ENCODE measurements at places on chromosomes 7 and 10.

DNA sequence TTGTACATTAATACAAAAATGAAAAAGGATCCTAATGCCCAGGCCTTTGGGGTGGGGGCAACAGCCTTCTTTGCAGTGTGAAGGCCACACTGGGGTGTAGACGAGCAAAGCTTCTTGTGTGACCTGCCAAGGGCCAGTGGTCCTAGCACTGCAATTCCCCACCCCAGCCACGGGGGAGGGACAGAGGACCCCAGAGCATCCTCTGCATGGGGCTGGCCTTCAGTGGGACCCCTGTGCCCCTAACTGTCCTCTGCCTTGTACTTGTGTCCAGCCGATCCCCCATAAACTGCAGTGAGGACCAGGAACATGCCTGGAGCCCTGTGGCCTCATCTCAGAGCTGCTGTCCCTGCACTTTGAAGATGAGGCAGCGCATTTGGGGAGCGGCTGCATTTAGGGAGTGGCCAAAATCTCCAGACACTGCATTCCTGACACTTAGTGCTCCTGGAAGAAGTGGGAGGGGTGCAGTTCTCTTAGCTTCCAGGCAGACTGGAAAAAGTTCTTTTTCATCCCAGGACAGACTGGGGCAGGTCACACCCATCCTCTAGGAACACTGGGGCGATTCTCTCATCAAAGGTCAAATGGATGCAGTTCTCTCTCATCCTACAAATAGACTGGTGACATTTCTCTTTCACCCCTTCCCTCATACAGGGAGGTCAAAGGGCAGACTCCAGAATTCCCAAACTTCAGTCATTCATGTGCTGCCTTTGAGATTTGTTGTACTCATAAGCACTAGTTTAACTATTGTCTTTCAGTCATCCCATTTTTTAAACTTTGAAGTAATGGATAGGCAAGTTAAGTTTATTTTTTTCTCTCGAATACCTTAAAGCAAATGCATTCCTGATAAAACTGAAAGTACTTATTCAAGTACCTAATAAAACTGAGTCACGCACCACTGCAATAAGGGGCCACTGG, 922 bp upstream of the MYO1G start:
- DNase-seq: no peak

GRCh38 chr7:23234569-23235296, 11.8 kb upstream of the GPNMB start:
- DNase-seq: no peak

DNA sequence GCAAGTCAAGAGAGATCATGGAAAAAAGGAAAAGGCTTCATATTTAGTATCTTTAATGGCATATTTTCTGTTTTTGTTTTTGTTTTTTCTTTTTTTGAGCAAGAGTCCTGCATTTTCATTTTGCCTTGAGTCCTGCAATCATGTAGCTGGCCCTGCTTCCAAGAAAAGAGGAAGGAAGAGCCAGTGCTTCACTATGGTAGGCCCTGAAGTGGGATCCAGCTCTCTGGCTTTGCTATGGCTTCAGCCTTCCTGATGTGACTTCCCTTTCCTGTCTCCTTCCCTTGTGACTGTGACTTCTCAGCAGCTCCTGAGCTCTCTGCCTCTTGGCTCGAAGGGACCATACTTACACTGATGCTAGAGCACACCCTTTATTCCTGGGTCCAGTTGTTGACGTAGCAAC, 512.3 kb downstream of the INHBA start:
- DNase-seq: no peak

DNA sequence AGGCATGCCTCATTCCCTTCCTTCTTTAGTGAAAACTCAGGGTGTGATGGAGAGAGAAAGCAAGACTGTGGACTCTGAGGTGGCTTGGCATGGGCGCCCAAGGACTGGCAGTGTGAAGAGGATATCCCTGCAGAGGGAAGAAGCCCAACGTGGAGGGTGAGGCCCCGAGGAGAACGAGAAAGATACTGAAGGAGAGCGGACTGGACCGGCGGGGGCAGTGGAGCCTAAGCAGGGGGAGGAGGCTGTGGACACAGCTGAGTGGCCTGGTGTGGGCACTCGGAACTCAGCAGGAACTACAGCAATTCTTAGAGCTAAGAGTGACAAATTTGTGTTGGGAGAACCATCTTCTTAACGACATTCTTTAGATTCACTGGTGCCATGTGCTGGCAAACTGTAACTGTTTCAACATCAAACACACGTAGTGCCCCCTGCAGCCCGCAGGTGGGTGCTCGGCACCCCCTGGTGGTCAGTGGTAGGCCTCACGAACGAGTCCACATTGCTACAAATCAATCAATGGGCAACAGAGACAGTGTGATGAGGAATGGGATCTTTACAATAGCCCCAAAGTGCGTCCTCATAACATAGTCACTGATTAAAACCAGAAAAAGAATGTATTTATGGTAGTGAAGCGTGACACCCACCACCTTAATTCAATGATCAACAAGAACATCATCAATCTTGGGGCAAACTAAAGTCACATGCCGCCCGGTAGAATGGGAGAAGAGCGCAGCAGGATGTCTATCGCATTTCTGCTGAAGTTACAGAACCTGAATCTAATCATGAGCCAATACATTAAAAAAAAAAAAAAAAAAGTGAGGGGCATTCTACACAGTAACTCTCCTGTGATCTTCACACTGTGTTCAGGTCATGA, 2.0 kb upstream of the SFTPA1 start:
- DNase-seq: peak; percentile 62

- DNase-seq: no peak
Measured at GRCh38 chr7:28792858-28793257, 165.3 kb downstream of the TRIL start.

GRCh38 chr10:109007514-109007913, 915.8 kb downstream of the XPNPEP1 start:
- DNase-seq: no peak

DNA sequence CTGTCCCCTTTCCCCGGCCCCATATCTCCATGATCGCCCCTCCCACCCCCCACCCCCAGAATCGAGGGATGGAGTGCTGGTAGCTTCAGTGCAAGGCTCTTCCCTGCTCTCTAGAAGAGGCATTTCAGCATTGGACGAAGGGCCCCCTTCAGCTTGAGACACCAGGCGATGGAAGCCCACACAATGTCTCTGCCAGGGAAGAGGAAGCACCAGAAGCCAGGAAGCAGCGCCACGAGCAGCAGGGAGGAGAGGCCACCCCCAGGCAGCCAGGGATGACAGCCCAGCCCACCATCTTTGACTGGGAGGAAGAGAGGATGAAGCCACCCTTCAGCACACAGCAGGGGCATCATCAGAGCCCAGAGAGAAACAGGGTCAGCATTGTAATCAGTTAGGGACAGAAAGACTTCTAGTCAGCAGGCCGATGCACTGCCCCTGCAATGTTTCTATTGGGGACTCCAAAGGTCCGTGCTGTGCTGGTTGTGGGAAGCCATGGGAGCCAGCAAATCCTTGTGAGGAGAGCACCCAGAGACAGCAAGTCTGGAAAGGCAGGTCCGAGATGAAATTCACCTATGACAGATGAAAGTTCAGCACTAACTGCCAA, 15.7 kb downstream of the TMEM72 start:
- no peak for DNase-seq

GRCh38 chr7:153030976-153031375, 271.4 kb downstream of the ACTR3B start:
- no peak for DNase-seq

DNA sequence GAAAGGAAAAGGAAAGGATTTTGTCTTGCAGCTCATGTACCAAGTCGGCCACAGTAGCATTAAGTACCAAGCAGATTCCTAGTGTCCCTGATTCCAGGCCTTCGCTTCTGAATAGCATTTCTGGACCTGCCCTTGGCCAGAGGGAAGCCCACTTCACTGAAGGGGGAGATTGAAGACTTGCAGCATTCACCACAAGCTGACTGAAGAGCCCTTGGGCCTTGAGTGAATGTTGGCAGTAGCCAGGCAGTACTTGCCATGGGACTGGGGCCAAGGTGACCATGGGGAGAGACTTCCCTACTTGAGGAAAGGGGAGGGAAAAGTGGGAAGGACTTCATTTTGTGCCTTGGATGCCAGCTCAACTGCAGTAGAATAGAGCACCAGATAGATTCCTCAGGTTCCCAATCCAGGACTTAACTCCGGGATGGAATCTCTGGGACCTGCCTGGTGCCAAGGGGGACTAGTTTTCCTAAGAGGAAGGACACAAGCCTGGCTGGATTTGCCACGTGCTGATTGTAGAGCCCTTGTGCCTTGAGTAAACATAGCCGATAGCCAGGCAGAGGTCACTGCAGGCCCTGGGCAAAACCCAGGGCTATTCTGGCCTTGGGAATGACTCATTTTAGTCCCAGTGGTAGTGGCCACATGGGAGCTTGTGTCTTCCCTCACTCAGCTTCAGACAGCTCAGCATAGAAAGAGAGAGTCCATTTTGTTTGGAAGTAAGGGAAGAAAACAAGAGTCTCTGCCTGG, 141.7 kb upstream of the KCND2 start:
- DNase-seq: no peak

- peak; percentile 7 for DNase-seq
Measured at GRCh38 chr10:24519950-24520349, 203.7 kb downstream of the ARHGAP21 start.

DNA sequence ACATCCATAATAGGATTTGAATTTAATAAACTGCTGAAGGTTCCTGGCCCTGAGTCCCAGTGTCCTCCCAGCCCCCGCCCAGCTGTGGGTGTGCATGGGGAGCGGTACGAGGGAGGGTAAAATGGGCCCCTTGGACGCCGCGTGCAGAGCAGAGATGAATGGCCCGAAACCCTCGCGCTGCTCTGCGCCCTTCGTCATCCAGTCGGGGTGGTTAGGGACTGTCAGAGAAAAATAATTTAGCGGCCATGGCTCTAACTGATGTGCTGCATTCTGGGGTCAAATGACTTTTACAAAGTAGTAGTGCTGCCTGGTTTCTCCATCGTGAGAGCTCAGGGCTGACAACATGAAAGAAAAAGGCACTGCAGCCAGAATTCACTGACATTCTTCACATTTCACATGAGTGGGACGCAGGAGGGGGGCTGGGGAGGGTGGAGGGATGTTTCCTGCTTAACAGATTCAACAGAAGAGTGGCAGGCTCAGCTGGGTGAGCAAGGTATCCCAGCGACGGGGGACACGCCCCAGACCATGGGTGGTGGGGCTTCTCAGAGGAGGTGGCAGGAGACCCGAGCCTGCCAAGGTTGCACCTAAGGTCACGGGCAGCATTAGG, 304.5 kb downstream of the WDR37 start:
- DNase-seq: no peak

DNA sequence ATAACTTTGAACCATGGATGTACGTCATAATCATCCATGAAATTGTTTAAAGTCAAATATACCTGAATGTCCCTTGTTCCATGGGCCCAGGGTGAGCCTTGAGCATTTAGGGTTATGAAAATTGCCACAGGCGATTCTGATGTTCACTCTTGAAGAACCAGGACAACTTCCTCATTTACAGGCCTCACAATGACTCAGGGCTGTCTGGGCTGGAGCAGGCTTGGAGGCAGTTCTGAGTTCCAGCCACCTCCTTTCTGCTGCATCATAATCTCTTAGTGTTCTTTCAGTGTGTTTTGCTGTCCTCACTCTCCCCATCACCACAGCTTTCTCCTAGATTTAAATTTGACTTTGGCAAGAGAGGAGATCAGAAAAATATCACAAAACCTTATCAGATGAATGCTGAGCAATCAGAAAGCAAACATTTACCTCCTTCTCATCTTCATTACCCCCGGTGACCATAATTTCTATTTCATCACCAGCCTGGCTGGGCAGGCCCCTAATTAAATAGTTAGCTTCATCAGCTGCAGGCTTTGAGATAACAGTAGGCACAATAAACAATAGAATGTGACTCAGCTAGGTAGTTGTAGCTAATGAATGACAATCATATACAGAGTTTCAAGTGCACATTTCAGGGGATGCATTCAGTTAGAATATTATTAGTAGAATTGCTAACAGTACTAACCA, 571.0 kb downstream of the SH2D4B start:
- DNase-seq: no peak

GRCh38 chr10:103355906-103356599, 5.1 kb upstream of the PCGF6 start:
- DNase-seq: no peak

GRCh38 chr7:151123158-151123821, 37.0 kb downstream of the AGAP3 start:
- DNase-seq: no peak

- no peak for DNase-seq
Measured at GRCh38 chr7:141325275-141325674, 225.9 kb upstream of the AGK start.

- DNase-seq: no peak
Measured at GRCh38 chr7:67637023-67637358, 640.4 kb downstream of the TYW1 start.

- DNase-seq: no peak
Measured at GRCh38 chr7:123528265-123528664, 6.1 kb downstream of the IQUB start.

- DNase-seq: no peak
Measured at GRCh38 chr7:140127360-140128127, 49.2 kb downstream of the KDM7A start.

- no peak for DNase-seq
Measured at GRCh38 chr7:134891696-134892678, 94.3 kb upstream of the AGBL3 start.

DNA sequence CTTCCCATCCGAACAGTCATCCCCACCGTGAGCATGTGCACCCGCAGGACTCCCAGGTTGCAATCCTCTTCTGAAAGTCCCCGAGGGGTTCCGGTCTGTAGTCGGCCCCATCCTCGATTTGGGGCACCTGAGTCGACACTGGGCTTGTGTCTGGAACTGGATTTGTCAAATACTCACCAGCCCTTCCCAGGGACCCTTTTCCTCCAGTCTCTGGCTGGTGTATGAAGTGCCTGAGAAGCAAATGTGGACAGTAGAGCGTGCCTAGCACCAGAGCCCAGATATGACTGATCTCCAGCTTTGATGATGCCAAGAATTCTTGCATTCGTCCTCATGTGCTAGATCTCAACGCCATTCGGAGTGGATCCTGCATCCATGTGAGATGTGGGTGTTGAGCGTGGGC, 132.5 kb upstream of the ADARB2 start:
- DNase-seq: no peak

DNA sequence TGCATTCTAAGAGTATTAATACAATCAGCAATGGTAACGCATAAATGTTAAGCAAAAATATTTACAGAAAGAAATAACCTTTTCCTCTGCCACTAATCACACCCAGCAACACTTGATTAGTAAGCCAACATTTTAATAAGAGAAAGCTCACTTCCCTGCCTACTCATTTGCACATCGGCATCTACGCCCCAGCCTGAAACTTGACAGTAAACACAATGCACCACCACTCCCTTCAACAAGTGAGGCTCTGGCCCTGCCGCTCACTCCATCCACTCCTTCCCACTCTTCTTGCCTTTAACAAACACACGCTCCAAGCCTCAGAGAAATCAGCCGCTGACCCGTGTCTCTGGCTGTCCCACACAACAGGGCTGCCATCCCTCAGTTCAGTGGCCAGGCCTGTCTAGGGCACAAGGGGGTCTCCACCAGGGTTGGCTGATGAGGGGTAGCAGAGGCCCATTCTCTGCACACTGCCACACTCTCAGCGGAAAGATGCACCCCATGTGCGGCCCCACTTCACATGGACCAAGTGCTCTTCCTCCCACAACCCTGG, 54.6 kb downstream of the CTBP2 start:
- DNase-seq: no peak

GRCh38 chr7:45163692-45164052, 6.1 kb downstream of the RAMP3 start:
- DNase-seq: no peak

Data from T-helper 1 cell (primary cell).